ENCODE measurements at places on chromosomes 12 and 14.

GRCh38 chr14:88323086-88323522 is at the start of gene KCNK10:
Gene KCNK10, minus strand, starts transcription at chr14:88323269. Its CDS starts 471 bp downstream, at chr14:88322798.
- DNase-seq, result no peak

DNA sequence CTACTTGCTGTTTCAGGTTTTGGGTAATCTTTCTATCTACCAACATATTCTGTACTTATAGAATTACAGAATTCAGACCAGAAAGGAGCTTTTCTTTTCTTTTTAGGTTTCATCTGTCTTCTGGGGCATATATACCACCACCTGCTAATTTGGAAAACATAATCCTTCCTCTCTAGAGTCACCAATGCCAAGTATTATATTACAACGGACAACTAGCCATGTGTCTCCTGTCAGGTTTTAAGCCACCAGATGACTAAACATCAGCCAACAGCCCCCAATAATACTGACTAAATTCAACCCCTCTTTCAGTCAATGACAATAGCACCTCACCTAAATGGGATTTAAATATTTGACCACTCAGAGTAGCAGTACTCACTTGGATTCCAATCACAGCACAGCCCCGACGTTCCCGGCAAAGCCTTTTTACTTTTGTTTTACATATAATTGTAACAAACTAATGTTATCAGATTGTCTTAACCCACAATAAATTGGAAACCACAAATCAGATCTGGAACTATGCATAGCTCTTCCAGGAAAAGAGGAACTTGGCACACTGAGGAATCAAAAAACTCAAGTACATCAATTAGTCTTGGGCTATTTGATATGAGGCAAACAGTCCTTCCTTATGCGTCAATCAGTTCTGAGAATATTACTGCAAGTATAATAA is 13.5 kb downstream of the SLC11A2 start:
- no peak for DNase-seq

- DNase-seq, result no peak
These were observed 113.9 kb upstream of the USP15 start for GRCh38 chr12:62146318-62146717.

DNA sequence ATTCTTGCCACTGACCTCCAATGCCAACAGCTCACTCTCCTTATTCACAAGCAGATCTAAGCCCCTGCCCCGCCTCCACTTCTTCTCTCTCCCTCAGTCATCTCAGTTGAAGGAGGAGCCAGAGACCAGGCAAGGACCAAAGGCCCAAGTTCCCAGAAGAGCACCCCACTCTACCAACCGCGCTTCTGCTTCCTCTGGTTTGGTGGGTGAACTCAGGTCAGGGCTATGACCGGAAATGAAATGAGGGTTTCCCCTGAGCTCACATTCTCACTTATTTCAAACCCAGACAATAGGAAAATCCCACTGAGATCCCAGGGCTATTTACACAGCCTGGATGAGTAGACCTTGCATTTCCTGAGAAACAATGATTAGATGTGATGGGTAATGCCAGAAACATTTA is 9.9 kb downstream of the DPF3 start:
- DNase-seq, result no peak

GRCh38 chr12:115049614-115050013 is 365.6 kb upstream of the TBX3 start:
- DNase-seq, result no peak

DNA sequence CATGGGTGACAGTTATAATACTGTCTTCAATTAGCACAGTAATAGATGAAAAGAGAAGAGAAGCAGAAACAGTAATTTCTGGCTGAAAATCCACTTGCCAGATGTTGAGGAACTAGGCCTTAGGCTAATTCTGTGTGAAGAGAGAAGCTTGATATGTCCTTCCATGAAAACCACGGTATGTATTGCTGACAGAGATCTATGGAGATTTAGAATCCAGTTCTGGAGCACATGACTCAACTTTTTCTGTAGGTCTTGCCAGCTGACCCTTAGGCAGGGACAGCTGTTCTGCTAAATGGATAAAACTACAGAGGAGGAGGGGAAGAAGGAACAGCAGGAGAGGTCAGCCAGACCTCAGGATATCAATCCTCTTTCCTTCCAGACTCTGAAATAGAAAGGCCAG is 211.5 kb downstream of the PRKD1 start:
- no peak for DNase-seq

GRCh38 chr12:11774821-11775220 is 125.3 kb downstream of the ETV6 start:
- no peak for DNase-seq

GRCh38 chr14:53295985-53296582 is 143.0 kb upstream of the DDHD1 start:
- DNase-seq, result no peak
